ENCODE measurements at places on chromosomes 2 and 18.
A peak's percentile ranks its signal among the peaks of the same experiment; 100 is the strongest.

GRCh38 chr18:48820483-48821250 lies 130.1 kb downstream of the SMAD7 start:
- DNase-seq = no peak

GRCh38 chr18:32420084-32420750 lies 50.5 kb downstream of the GAREM1 start:
- DNase-seq = no peak

DNA sequence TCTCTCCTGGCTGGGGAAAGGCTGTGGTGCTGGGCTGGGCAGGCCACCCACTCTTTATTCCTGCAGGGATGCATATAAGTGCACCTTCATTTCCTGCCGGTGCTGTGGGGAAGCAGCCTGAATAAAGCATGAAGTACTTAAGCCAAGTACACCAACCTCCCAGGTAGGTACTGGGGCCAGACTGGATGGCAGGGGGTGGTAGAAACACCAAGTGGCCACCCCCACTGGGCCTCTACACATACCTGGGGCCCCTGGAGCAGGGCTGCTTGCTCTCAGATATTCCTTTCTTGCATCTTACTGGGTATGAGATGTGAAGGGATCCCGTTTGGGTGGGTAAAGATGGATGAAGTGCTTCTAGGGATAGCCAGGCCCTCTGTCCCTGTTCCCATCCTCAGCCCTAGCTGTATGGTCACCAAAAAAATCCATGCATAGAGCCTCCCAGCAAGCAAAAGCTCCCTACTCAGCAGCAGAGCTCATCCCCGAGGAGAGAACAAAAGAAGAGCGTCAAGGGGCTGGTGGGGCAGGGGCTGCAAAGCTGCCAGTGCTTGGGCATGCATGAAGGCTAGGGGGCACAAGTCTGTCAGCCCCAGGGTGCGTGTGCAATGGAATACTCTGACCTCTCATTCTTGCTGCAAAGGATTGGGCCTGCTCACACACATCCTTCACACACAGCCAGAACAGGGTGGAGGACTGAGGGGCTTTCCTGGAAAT lies 22.0 kb downstream of the CCT7 start:
- DNase-seq = no peak

DNA sequence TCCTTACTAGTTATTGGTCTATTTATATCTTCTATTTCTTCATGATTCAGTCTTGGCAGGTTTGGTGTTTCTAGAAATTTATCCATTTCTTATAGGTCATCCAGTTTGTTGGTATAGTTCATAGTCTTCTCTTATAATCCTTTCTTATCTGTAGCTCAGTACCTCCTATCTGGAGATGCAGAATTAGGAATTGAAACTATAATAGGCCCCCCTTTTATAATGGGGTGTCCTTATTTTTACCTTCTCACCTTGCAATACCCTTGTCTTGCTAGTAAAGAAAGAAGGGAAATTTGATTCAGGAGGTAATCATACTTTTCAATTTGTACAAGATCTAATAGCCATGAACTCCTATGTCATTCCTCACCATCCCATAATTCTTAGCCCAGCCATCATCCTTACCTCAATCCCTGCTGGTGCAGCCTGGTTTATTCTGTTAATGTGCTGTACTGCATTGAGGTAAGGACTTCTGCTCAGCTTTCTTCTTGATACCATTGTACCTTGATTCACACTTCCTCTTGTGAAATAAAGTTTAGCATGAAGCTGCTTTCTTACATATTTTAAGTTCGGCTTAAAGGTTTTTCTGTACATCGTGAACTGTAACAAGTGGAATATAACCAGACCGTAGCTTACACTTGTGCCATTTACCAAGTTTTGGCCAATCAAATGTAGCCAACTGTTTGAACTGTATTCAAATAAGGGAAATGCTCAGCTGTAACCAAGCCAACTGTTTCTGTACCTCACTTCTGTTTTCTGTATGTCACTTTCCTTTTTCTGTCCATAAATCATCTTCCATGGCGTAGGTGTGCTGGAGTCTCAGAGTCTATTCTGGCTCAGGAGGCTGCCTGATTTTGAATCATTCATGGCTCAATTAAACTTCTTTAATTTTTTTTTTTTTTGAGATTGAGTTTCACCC lies 40.1 kb upstream of the PTH2R start:
- no peak for DNase-seq

- DNase-seq = no peak
Measured at GRCh38 chr2:24872344-24873115, 47.5 kb downstream of the ADCY3 start.

DNA sequence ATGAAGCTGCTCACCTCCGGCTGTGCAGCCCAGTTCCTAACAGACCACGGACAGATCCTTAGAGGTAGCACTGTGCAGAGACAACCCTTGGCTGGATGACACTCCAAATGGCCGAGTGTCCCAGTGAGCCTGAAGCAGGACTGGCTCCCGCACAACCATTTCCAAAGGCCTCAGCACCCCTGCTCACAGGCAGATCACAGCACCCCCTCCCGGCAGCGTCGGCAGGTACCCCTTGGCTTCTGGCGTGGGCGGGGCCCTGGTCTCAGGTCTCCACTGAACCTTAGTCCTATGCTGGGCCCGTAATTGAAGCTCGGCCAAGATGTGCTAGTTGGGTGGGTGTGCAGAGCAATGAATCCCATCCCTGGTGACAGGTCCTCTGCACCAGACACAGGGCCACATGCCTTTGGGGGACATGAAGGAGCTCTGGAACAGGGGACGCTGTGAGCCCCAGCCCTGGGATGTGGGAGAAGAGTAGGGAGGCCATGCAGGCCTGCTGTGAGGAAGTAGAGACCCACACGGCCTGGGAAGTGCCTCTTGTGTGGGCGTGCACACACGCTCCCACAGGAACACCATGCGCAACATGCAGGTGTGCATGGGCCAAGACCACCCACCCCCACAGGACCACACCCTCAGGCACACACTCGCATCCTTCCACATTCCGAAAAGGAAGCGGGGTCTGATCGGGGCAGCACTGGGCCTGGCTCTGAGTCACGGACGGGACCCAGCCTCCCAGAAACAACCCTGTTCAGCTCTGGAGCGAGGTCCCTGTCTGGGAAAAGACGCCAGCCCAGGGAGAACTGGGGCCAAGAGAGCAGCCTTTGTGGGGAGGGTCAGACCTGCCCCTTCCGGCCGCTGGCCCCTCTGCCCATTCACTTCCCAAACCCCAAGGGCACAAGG lies 2.8 kb downstream of the DUSP2 start:
- DNase-seq = no peak

- DNase-seq = no peak
Measured at GRCh38 chr2:179336782-179337534, 72.3 kb upstream of the SESTD1 start.

GRCh38 chr2:217903859-217904613 lies 98.8 kb downstream of the TNS1 start:
- no peak for DNase-seq

GRCh38 chr2:212136216-212136795 lies 402.3 kb downstream of the ERBB4 start:
- DNase-seq = peak; percentile 91

DNA sequence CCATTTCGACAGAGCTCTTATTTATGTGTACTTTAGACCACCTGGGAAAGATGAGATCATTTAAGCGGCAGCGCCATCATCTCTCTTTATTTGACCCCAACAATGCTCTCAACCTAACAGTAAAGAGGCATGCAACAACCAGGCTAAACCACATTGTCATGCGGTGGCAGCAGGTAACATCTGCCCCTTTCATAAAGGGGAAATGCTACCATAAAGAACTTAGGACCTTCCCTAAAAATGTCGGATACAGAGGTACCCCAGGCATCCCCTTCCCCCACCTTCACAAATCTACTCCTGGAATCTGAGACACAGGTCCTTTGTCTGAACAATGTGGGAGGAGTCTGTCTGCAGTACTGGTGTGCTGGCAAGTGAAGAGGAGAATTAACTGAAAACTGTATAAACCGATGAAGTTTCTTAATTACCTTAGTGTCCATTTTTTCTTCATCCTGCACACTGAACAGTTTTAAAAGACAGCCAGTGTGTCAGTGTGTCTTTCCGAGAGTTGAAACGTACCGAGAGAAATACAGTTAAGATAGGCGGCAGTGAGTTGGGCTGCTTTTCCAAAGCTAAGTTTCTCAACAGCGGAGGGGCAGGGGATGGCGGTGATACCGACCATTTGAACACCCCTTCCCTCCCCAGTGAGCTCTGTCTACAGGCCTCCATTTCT lies 1.9 kb downstream of the MEX3C start:
- DNase-seq = peak; percentile 36

- no peak for DNase-seq
Measured at GRCh38 chr2:239262484-239263230, 138.2 kb downstream of the HDAC4 start.

DNA sequence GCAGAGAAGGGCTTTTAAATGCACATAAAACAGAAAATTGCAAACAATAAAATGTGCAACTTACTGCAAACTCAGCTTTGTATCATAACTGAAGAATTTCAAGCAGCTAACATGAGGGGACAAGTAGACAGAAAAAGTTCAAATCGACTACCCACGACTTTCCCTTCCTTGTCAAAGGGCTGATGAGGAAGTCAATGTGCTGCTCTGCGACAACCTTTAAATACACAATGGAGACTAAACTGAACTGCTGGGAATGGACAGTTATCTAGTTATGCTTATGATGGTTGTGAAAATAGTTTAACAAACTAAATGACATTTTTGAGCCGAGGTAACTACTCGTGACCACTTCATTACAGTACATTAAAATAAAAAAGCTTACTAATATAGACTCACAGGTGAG lies 84.1 kb downstream of the INO80D start:
- no peak for DNase-seq

- no peak for DNase-seq
Measured at GRCh38 chr18:59718108-59718463, 20.9 kb upstream of the CCBE1 start.

- DNase-seq = peak; percentile 24
Measured at GRCh38 chr2:144357623-144358373, 162.1 kb downstream of the ZEB2 start.

DNA sequence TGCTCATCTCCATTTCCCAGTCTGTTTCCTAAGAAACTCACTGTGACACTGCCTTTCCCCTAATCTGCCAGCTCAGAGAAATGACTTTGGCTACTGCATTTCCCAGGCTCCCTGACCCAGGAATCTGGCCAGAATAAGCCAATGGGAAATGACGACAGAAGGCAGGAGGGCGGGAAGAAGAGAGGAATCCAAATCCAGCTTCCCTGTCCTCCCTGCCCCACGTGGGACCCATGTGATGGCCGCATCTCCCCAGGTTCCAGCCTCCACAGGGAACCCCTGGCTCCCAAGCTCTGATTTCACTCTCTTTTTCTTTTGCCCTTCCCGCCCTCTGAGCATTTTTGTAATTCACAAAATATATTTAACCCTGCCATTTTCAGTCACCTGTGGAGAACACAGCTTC lies 37.8 kb upstream of the RAB12 start:
- DNase-seq = no peak

- DNase-seq = no peak
Measured at GRCh38 chr2:19580830-19581229, 222.4 kb upstream of the OSR1 start.

- DNase-seq = no peak
Measured at GRCh38 chr18:62797329-62797728, 82.0 kb downstream of the PHLPP1 start.

DNA sequence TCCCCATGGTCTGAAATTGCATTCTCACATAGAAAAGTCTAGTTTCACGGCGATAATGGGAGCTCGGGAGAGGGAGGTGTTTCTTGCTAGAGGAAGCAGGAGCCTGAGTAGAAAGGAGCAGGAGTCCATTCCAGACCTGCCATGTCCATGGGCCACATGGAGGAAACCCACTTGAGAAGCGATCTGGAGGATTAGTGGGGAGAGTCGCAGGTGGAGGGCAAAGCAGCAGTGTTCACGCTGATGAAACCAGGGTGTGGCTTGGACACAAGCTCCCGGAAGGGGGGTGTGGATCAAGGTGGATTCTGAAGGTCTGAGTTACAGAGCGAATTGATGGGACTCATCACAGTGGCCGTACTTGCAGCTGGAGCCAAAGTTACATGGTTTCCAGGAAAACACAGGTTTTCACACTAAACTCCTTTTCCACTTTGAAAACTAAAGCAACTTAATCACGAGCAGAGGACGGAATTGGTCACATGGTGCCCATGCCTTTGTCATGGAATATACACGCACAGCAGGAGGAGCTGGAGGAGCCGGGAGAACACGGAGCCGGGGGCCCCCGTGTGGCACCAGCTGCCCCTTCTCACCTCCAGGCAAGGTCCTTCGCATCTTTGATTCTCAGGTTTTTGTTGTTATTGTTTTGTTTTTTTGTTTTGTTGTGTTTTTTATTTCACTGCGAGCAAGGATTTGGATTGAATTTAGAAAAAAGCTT lies 255.1 kb upstream of the MYT1L start:
- DNase-seq = no peak

DNA sequence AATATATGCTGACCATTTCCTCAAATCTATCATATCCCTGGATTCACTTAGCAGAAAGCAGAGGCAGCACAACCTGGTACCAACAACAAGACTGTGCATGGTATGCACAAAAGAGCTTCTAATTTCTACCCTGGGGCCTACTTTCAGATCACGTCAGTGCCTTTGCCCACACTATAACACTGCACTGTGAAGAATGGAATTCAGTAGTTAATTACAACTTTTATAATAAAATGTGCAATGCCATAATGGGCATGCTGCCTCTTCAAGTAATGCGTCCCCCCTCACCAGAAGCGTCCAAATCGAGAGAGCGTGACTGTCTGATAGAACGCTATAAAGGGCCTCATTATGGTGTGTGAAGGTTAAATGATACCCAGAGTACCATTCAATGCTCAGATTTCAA lies 328.1 kb upstream of the PKDCC start:
- DNase-seq = no peak

- no peak for DNase-seq
Measured at GRCh38 chr2:182548031-182548950, 121.5 kb upstream of the PDE1A start.

GRCh38 chr2:215506604-215506990 lies 70.7 kb upstream of the FN1 start:
- DNase-seq = no peak

- DNase-seq = no peak
Measured at GRCh38 chr2:217186152-217186551, 326.3 kb upstream of the TNP1 start.

GRCh38 chr2:142841788-142842187 lies 35.7 kb upstream of the KYNU start:
- DNase-seq = no peak

- DNase-seq = no peak
Measured at GRCh38 chr2:20611077-20611843, 39.6 kb downstream of the HS1BP3 start.

GRCh38 chr18:77124452-77124922 lies 8.1 kb downstream of the MBP start:
- no peak for DNase-seq

- DNase-seq = no peak
Measured at GRCh38 chr2:18362696-18363095, 197.8 kb downstream of the RDH14 start.

- DNase-seq = no peak
Measured at GRCh38 chr2:86443631-86444350, 2.6 kb downstream of the KDM3A start.

GRCh38 chr18:48030616-48031480 lies 100.4 kb upstream of the SMAD2 start:
- DNase-seq = peak; percentile 17

DNA sequence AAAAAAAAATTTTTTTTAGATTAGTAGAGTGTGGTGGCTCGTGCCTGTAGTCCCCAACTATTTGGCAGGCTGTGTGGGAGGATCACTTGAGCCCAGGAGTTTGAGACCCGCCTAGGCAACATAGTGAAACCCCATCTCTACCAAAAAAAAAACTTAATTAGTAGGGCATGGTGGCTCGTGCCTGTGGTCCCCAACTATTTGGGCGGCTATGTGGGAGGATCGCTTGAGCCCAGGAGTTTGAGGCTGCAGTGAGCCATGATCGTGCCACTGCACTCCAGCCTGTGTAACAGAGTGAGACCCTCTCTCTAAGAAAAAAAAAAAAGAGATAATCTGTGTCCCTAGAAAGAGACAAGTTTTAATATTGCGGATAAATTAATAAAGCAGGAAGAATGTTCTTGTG lies 8.8 kb downstream of the GPR55 start:
- DNase-seq = no peak
